Stimulated activated CD8-positive, alpha-beta memory T cell treated with anti-CD3 and anti-CD28 coated beads, Interleukin-7, amount 100 ng/mL, for 24 hours (primary cell): ENCODE measurements at places on chromosomes 7 and 10.

DNA sequence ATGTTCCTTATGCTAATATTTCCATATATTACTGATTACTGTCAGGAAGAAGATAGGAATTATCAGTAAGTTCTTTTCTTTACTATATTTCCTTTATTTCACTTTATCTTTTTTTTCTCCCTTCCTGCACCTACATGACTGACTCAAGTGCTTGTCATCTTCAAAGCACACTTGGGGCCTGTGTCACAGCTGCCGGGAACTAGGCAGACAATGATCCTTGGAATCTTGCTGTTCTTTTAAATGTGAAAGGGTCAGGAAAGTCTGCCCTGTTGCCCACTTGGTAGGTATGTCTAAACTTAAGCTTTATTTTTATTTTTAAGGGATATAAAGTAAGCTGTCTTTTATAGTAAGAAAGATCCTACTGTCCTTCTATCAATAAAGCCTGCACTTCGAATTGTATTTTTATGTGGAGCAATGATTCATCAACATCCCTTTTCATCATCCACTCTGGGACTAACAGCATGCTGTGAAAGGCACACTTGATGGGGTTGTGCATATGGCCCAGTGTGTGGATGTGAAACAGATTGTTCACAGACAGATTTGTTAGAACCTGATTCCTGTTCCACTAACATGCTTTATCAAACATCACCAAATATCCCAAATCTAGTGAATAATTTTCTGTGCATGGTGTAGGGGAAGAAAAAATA is 556.9 kb downstream of the DNAJB9 start:
- no peak for DNase-seq

DNA sequence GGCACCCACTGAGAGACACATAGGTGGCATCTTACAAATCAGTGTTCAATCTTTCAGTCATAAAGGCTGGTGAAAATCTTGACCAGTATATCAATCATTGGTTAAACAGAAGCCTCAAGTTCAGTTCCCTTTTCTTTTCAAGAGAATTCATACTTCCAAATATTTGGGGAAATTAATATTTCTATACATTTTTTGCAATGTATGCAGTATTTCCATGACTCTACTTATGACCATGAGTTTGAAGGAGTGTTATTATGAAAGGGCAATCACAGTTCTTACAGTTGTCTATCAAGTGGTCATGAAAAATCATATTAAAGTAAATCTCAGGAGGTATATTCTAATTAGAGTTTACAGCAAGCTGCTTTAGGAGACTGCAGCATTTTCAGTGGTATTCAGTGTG is 724.0 kb downstream of the ANKRD7 start:
- DNase-seq, result no peak

GRCh38 chr10:15879058-15879457 is 18.8 kb upstream of the MINDY3 start:
- no peak for DNase-seq

- no peak for DNase-seq
Observed at GRCh38 chr7:135930565-135931461, 46.3 kb downstream of the MTPN start.

DNA sequence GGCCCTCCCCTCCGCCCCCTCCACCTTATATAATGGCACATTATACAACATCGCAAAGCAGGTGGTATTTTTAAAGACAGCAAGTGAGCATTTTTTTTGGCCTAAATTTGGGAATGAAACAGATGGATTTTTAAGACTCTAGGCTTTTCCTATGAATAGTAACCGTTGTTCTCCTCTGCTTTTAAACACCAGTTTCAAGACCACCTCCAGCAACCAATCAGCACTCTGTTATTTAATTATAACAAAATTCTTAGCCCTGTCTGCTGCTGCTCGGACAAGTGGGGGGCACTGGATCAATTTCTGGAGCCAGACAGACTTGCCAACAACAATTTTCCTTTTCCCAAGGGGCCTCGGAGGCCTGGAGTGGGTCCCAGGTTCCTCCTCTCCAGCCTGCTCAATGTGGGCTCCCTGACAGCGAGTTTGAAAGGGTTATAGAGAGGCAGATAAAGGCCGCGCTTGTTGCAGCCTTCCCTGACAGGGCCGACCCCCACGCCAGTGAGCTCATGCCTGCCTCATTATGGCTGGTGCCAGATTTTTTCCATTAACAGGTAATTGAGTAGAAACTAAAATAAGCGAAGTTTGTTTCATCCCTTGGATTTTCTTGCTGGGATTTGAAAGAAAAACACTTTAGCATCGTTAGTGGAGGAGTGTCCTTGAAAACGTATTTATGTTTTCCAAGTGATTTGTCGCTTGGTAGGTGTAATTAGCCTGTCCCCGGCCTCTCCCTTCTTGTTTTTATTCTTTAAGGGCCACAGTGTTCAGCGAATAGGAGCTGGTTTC is 227.3 kb downstream of the TCF7L2 start:
- DNase-seq, result no peak

GRCh38 chr10:92074126-92074887 is 150.7 kb downstream of the BTAF1 start:
- no peak for DNase-seq
